Fibroblast of skin of right quadriceps (primary cell): ENCODE measurements at places on chromosomes 2 and 18.
A peak's percentile ranks its signal among the peaks of the same experiment; 100 is the strongest.

DNA sequence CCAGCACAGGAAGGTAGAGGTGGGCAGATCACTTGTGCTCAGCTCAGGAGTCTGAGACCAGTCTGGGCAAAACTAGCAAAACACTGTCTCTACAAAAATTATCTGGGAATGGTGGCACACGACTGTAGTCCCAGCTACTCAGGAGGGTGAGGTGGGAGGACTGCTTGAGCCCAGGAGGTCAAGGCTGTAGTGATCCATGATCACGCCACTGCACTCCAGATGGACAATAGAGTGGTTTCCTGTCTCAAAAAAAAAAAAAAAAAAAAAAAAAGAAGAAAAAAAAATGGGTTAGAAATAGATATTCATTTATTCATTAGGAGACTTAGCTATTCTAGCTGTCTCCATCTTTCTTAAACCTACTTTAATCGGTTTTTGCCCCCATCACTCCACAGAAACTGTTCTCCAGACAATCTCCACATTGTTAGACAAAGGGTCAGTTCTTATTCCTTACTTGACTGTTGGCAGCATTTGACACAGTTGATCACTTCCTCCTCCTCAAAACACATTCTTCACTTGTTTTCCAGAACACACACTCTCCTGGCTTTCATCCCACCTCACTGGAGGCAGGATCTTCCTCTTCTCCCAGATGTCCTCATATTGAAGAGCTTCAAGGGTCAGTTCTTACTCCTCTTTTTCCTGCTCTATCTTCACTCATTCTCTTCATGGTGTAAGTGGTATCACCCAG lies 103.1 kb downstream of the DTNB start:
- DNase-seq: no peak

DNA sequence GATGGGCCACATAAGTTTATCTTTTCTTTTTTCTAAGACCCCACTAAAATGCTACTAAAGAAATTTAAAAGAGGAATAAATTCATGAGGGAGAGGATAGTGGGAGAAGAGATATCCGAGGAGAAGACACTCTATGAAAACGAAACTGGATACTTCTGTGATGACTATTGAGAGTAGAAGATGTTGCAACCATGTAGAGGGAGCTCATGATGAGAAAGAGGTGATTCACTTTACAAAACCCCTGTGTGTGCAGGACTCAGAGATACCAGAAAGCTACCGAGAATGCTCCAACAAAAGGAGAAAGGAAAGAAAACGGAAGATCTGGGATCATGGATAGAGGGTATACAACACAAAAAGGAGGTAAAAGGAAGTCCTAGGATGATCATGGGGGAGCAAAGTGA lies 34.9 kb downstream of the SLC38A11 start:
- DNase-seq: peak; percentile 93

DNA sequence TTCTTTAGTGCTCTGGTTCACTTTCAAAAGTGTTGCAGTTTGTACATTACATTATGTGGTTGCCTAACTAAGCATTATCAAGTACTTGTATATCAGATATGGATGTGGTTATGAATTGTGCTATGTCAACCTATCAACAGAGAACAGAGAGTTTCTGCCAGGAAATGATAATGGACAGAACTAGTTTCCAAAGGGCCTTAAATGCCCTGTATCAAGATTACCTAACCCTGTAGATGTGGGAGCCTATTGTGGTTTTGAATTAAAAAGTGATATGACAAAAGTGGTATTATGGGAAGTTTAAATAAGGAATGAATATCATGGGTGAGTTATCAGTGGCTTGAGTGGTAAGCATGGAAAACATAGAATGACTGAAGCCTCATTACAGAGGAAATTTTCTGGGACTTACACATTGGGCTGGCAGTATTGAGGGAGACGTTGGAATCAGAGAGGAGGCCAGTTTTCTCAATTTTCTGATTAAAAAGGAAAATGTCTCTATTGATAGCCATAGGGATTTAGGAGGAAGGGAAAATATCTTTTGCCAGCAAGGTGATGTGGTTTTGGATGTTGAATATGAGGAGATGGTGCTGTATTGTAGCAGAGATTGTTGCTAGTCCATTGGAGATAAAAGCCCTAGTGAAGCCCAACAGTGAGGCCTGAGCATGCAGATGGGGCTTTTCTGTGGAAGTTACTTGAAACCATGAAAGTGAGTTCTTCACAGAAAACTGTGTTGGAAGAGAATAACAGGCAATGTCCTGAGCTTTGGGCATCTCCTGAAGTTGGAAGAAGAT lies 140.7 kb downstream of the TTC27 start:
- DNase-seq: no peak

DNA sequence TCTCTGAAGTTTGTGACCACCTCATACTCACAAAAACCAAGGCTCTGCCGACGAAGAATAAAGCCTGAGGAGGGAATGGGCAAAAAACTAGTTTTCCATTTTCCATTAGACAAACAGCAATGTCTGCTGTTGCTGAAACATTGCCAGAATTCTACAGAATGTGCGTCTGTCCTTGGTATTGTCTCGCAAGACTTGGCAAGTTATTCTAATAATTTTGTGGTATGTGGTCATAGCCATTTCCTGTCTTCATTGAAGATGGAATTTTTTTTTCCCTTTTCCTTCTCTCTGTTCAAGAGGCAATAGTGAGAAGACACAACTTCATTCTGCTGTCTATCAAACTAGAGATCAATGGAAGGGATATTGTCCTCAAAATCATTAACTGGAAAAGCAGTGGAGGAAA lies 296.1 kb downstream of the RND3 start:
- peak; percentile 86 for DNase-seq

DNA sequence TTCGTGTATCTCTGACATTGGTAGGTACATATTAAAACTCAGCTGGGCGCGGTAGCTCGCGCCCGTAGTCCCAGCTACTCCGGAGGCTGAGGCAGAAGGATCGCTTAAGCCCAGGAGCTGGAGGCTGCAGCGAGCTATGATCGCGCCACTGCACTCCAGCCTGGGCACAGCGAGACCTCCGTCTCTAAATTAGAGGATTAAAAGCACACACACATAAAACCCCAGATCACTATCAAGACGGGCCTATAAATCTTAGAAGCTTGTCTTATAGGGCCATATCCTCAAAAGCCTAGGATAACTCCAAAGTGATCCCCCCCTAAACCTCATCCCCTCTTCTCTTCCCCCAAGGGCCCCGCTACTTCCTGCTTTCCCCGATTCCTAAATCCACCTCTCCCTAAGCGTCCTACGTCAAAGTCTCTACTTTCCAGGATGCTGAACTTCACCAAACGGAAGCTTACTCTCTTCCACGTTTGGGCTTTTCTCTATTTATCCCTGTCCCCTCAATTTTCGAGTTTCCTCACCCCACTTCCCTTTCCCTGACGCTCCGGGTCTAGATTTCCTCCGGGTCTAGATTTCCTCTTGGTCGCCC lies 707 bp downstream of the KRCC1 start:
- peak; percentile 47 for DNase-seq

GRCh38 chr18:11989966-11990380 lies 8.7 kb downstream of the IMPA2 start:
- DNase-seq: no peak

GRCh38 chr18:77055429-77056300 lies 76.9 kb downstream of the MBP start:
- no peak for DNase-seq

- peak; percentile 1 for DNase-seq
These were observed 248.9 kb downstream of the TDRD15 start for GRCh38 chr2:21372654-21373053.
